Pulmonary artery endothelial cell (primary cell): ENCODE measurements at places on chromosomes 4 and X. TPM values are rescaled to one million over a fixed set of nuclear protein-coding genes. Genes with fewer than 3 reads are reported as not detected.

ANXA10 gene
- not detected in 2 replicates for total RNA-seq

CT45A3 gene
- total RNA-seq = not detected in 2 replicates

SMIM10 gene
- total RNA-seq = 1.3 and 2.2 TPM in 2 replicates

NRK gene
- 1.6 and 2.5 TPM in 2 replicates for total RNA-seq

SPANXD gene
- total RNA-seq = not detected in 2 replicates

COL25A1 gene
- 0.14 and 4.0 TPM in 2 replicates for total RNA-seq

TRIM61 gene
- not detected in 2 replicates for total RNA-seq

CCSER1 gene
- 1.1 and 3.0 TPM in 2 replicates for total RNA-seq

DNA sequence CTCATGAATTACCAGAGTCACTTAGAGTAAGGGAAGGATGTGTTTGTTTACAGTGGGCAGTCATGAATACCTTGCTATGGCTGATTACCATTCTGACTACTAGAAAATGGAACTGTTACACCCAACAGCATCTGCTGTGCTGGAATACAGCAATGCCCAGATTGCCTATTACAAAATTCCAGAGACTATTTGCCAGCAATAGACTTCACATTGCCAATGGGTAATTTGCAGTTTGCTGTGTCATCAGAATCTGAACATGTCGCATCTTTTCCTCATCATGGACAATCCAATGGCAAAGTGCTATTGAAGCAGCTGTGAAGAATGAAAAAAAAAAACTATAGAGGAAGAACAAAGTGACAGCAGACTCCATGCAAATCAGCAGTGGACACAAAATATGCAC, 356.6 kb downstream of the CXXC4 start:
- no peak for DNase-seq

- no peak for DNase-seq
Measured at GRCh38 chrX:124033821-124034220, 72.3 kb downstream of the STAG2 start.

- DNase-seq = peak; percentile 89
Measured at GRCh38 chr4:128517739-128518510, 230.3 kb upstream of the PGRMC2 start.

GRCh38 chr4:52838729-52839586, 23.2 kb upstream of the RASL11B start:
- no peak for DNase-seq

DNA sequence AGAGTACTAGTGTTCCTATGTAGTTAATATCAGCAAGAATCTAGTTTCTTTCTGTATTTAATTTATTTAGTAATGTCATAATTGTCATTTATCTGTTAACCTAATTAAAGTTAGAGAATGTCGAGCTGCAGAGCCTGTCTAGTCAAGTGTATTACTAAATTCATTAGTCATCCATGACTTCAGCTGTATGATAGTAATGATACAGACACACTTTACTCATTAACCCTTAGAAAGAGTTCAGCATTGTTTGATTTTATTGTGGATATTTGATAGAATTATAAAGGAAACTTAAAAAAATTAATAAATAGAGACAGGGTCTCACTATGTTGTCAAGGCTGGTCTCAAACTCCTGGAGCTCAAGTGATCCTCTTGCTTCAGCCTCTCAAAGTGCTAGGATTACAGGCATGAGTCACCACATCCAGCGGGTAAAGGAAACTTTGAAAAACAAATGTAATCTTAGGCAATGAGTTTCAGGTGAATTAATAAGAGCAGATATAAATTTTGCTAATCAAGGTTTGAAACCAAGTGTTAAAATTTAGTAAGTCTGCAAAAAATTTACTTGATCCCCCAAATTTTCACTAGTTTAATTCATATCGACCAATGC, 110.6 kb downstream of the ANK2 start:
- no peak for DNase-seq

GRCh38 chrX:39603230-39603629, 494.5 kb downstream of the BCOR start:
- no peak for DNase-seq

GRCh38 chr4:119666653-119667091, 38.1 kb upstream of the PDE5A start:
- DNase-seq = no peak
